HCEC 1CT (cell line): ENCODE measurements at places on chromosomes 16 and 17.

GRCh38 chr16:19875900-19876299 lies 8.7 kb downstream of the GPRC5B start:
- no peak for DNase-seq

DNA sequence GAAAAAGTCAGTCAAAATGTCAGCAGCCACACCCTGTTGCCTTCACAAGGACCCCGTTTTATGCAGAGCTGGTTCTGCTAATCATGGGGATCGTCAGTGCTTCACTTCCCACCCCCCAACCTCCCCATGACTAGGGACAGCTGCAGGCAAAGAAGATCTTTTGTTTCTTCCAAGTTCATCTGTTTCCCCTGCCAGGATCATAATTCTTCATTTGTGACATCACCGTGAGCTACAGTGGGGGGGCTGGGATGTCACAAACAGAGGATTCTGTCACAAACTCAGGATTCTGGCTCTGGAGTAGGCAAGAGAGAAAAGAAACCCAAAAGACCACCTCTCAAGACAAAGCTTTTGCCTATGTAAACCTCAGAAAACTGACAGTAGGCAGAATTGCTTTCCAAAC lies 24.7 kb downstream of the DNAJC7 start:
- no peak for DNase-seq

DNA sequence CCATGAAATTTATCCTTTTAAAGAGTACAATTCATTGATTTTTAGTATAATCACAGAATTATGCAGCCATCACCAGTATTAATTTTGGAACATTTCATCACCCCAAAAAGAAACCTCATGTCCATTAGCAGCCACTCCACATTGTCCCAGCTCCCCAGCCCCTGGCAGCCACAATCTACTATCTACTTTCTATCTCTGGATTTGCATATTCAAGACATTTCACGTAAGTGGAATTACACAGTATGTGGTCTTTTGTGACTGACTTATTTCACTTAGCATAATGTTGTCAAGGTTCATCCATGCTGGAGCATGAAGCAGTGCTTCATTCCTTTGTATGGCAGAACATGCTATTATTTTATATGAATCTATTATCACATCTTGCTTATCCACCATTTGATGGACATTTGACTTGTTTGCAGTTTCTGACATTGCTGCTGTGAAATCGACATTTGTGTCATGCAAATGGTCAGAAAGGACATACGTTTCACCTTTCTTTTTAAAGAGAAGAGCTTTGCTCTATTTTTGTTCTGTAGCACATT lies 10.7 kb downstream of the METTL9 start:
- DNase-seq: no peak

DNA sequence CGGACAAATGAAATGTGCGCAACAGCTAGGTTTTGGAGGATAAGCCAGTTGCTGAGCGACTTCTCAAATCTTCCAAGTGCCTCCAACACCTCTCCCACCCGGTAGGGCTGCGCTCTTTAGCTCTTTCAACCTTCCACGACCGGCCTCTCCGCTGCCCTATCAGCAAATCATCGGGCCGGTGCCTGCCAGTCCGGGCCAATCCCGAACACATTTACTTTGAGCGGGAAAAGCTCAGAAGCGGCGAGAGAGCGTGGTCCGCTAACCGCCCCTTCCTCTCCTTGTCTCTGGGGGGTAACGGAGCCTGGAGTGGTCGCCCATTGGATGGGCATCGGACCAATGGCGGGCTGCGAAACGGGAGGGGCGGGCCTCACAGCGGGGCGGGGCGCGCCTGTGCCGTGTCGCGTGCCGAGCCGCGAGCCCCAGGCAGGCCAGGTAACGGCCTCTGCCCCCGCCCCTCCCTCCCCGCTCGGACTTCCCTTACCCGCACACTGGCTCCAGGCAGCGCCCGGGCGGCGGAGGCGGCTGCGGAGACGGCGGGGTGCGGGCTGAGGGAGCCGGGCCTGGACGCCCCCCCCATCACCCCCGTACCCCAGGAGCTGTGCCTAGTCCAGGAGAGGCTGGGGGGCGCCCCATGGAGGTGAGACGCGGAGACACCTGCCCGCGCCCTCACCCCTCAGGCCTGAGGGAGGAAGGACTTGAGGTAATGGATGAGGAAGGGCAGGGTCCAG lies at the start of gene MEIOC:
TSS of gene MEIOC (plus strand) at position 486 of the 728 bp plus-strand sequence. CDS start at position 632, 146 bp downstream.
- DNase-seq: no peak

- no peak for DNase-seq
These were observed 15.9 kb upstream of the PECAM1 start for GRCh38 chr17:64406321-64407200.

DNA sequence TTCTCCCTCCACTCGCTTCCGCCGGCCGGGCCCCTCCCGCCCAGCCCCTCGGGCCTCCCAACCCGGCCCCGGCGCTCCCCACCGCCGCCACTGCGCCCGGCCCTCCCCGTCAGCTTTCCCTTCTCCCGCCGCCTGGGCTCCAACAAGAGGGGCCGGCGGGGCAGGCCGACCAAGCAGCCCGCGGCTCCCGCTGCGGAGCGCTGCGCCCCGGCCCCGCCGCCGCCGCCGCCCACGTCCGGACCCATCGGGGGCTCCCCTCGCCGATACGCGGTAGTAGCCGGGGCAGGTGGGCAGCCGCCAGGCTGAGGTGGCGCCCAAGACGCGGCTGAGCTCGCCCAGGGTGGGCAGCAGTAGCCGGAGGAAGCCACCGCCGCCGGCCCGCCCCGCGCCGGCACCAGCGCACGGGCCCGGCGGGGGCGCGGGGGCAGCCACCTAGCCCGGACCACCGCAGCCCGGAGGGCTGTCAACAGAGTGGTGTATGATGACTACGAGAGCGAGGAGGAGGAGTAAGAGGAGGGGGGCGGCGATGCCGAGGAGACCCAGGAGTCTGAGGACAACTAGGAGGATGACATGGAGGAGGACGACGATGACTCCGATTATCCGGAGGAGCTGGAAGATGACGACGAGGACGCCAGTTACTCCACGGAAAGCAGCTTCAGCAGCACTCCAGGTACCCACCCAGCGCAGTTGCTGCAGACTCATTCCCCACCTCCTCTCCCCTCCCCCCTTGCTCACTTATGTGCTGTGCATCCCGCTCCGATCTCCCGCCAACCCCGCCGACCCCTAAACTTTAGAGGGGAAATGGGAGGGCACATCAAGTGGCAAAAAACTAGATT lies 498 bp downstream of the LRRC37B start:
- no peak for DNase-seq

DNA sequence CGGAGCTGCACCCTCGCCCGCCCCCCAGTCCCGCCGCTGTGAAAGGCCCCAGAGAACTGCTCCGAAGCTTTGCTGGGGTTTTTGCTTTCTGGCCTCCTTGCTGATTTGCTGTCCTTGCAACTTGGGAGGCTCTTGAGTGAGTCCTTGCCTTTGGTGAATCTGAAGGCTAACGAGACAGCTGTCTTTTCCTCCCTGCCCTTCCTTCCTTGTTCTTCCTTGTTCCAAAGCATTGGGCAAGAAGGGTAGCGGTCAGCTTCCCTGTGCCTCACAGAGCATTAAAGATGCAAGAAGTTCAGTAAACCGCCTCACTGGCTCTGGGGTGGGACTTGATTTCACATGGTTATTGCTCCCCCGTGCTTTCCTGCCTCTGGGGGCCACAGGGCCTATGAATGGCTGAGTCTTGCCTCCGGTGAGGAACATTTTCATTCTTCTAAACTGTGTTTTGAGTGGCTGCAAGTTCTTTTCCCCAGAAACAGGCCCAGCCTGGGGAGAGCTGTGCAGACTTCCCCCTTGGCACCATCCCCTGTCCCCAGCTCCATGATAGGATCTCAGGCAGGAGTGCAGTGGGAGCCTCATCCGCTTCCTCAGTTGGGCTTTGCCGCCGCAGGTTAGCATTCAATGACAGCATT lies 1.4 kb downstream of the YPEL2 start:
- DNase-seq: peak; percentile 10

DNA sequence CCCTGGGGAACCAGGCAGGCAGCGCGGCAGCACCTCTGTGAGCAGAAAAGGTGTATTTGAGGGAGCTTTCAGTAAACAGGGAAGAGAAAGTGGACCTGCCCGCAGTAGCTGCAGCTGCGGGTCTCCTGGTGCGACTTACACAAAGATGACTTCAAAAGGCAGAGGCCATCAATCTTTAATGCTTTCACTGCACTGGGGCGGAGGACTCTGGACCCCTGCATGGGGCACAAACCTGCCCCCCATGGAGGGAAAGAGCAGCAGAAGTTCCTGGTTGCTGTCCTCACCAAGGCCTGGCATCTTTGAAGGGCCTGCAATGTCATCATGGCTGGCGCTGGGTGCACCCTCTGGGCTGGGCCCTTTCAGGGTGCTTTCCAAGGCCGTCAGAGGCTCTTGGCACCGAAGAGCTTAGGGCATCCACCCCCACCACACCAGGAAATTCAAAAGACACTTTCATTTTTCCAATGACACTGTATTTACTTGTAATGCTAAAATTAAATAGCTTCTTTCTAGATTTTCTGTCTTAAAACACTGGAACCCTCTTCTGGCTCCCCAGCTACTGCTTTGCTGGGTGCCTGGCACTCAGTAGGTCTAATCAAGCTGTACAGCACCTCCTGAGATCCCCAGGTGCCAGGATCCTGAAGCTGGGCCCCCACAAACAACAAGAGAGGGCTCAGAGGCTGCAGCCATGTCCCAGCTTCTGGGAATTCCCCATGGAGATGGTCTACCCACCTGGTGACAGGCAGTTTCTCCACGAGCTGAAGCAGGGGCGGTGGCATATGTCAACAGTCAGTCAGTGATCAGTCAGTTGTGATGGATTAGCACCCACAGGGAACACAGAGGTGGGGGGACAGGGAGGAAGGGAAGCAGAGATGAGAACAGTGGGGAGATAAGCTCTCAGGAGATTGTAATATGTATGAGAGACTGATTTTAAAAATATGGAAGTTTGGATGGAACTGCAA lies 2.1 kb upstream of the CACNG1 start:
- no peak for DNase-seq

DNA sequence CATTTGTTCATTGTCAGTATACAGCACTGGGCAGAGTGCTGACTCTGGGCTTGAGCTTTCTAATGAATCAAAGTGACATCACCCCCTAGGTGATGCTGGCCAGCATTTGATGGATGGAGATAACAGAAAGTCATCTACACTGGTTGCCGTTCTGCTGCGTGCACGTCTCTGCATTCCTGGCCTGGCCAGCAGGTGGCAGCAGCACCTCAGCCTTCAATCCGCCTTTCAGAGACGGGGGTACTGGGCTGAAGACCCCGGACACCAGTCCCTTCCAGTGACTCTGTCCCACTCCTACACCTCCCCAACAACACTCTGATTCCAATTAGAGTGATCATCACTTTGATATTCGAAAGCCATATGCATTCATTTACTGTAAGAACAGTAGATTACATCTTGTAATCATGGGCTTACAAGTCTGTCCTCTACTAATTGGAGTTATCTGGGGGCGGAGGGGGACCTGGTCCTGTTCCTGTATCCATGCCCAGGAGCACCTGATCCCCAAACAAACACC lies 6.0 kb downstream of the CPSF4L start:
- DNase-seq: peak; percentile 21

DNA sequence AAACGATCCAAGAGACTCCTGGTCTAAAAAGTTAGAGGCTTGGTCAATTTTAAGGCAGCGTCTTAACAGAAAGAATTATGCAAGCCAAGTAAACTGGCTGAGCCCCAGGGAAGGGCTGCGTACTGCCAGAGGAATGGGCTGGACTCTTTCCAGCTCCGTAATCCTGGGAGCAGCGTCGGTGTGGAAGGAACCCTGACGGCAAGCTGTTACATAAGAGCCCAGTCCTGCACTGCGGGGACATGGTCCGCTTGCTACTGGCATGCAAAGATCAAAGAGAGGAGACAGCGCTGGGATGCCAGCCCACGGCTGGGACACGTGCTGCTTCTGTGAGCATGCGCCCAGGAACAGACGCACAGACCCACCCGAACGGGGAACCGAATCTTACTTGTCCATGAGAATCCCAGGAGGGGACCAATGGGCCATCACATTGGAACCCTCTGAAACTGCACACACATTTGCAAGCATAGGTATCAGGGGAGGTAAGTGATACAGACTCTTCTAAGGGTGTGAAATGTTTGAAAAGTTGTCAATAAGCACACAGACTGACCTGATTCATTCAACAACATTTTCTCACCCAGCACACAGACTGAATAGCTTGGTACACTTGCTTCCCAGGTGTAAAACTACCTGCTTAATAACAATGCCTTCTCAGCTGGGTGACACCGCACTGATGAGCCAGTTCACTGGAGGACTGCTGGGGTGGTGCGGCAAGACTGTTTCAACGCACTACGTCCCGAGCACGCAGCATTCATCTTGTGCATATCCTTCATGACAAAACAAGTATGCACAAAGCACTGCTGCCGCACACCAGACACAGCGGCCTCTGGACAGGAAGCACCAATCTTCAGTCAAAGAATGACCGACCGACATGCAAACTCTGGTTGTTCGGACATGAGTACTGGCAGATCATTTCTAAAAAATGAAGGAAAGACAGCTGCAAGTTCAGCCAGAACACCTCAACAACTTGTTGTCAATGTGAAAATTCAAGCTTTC lies 94.9 kb downstream of the ANKRD11 start:
- peak; percentile 94 for DNase-seq

GRCh38 chr17:78781893-78782304 lies at the start of gene CYTH1:
Gene CYTH1 (minus strand): TSS chr17:78782273. CDS start chr17:78782223, 50 bp downstream.
- DNase-seq: no peak

- no peak for DNase-seq
These were observed 40.9 kb downstream of the CBFA2T3 start for GRCh38 chr16:88936008-88936555.

- no peak for DNase-seq
These were observed 1.2 kb downstream of the DYNLL2 start for GRCh38 chr17:58084317-58084981.

DNA sequence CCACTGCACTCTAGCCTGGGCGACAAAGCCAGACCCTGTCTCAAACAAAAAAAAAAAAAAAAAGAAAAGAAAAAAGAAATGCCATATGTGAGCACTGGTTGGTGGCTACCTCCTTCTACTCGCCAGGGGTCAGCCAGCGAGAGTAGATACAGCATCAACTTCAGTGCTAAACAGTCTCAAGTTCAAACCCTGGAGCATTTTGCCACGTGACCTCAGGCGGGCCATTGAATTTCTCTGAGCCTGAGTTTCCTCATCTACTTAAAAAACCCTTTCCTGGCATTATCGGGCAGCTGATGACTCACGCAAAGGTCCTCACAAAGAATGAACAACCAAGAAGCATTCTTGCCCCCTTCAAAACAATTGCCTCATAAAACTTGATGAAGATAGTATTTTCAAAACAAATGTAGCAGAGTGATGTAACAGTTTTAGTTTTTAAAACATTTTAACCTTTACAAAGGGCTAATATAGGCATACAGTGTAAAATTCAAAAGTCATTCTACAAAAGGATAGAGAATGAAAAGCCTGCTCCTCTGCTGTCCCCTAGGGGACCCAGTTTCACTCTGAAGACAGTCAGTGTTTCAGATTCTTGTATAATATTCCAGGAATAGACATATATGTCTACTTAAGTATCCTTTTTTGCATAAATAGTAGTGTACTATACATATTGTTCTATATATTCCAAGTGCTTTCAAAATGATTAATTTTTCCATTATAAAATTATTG lies 28.4 kb downstream of the DNAH2 start:
- peak; percentile 70 for DNase-seq

GRCh38 chr17:61542027-61542426 lies 49.0 kb downstream of the NACA2 start:
- DNase-seq: no peak
